GM03348 (cell line): ENCODE measurements at places on chromosomes 11 and 22.
A peak's percentile ranks its signal among the peaks of the same experiment; 100 is the strongest.

GRCh38 chr22:46588279-46589140 is 31.7 kb upstream of the GRAMD4 start:
- no peak for DNase-seq

GRCh38 chr22:49118065-49118464 is 709.6 kb downstream of the BRD1 start:
- DNase-seq = no peak

DNA sequence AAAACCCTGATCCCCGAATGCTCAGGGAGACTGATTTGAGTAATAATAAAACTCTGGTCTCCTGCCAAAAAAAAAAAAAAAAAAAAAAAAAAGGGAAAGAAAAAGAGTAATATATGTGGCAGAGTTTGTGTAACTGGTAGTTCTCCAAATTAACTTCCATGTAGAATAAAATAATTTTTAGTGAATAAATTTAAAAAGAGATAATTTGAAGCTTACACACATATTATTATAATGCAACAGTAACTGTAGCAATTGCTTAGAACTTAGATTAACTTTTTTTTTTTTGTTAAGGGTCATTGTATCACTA is 11.0 kb upstream of the MRPL17 start:
- DNase-seq = no peak

DNA sequence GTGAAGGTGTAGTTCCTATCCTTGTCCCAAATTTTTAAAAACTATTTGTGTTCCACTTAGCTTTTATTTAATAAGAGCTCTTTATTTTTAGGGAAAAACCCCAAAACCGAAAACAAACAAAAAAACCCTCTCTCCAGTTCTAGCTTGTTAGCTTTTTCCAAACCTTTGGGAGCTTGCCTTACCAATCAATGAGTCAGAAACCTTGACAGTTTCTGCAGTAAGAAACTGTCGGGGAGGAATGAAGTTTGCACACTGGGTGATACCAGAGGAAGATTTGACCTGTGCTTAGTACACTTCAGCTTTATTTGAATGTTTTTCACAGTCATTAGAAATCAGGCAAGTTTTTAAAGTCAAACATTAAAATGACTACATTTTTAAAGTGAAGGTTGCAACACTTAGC is 105.0 kb downstream of the FAT3 start:
- peak; percentile 51 for DNase-seq

GRCh38 chr22:30870451-30871345 is 97.9 kb downstream of the MORC2 start:
- DNase-seq = no peak

GRCh38 chr11:70246196-70246595 is 24.3 kb upstream of the PPFIA1 start:
- DNase-seq = no peak

- DNase-seq = no peak
These were observed 109.3 kb upstream of the TBCEL start for GRCh38 chr11:120914601-120915000.

- DNase-seq = no peak
These were observed 147.7 kb upstream of the SEZ6L start for GRCh38 chr22:26021516-26021915.

GRCh38 chr11:46144741-46145140 is 23.5 kb upstream of the PHF21A start:
- no peak for DNase-seq

GRCh38 chr11:119671561-119672015 is 57.4 kb downstream of the NECTIN1 start:
- peak; percentile 31 for DNase-seq
